Cardiac muscle cell (in vitro differentiated cells and primary cell): ENCODE measurements at places on chromosomes 11 and 22. TPM values are rescaled to one million over a fixed set of nuclear protein-coding genes. Genes with fewer than 3 reads are reported as not detected.

The ATG2A gene
- 8.1 and 13.3 TPM in 2 replicates for polyA plus RNA-seq

The SMPD1 gene
- 29.2 and 43.8 TPM in 2 replicates for polyA plus RNA-seq

DNA sequence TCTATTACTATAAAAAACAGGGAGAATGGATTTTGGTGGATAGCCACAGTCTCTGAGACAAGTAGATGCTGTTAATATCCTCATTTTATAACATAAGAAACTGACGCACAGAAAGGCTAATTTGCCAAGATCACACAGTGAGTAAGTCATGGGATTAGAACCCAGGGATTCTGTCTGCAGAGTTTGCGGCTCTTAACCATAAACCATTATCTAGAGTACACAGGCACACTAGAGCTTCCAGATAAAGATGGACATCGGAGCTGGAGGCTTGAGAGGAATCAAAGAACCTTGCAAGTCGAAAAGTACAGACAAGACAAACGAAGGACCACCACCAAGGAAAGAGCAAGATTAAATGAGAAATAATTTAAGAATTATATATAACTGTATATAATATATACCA, 11.3 kb downstream of the LGALS12 start:
- no peaks in the 10 kb centered on the region for H3K4me1 ChIP-seq
- DNase-seq, result no peak
- H3K27me3 ChIP-seq, result no peaks in the 10 kb centered on the region
- no peak overlapping the region for H3K27ac ChIP-seq
- H3K36me3 ChIP-seq, result no peaks in the 10 kb centered on the region

The MMP27 gene
- polyA plus RNA-seq, result not detected in 2 replicates

The VPREB1 gene
- not detected in 2 replicates for polyA plus RNA-seq

DNA sequence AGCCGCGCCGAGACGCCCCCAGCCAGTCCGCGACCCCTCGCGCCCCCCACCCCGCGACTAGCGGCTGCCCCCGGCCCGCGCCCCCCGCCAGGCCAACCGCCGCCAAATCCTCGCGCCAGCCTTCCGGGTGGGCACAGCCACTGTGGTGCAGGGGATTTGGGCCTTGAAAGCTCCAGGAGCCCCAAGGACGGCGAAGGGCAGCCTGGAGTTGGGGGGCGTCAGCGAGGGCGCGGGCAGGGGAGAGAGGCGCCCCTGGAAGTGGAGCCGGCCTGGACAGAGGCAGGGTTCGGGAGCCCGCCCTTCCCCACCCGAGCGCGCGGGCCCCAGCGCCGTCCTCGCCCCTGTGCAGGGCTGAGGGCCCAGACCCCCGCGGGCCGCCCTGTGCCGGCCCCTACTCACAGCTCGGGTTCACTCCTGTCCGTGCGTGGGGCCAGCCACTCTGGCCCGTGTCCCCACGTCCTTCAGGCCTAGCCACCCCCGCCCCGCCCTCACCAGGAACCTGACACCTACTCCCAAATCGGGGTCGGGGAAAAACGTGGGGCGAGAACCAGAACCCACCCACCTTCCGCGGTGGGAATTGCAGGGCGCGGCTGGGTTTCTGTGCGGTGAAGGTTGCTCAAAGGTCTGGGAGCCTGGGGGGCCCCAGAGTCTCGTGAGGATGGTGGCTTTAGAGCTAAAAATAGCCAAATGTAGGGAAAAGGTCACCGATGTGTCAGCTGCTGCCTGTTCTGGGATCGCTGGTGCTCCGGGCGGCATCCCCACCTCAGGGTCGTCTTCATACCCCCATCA, at the start of gene CPT1B:
CPT1B (minus strand) TSS at position 441 of the 789 bp plus-strand sequence. CDS start 512 bp downstream, outside the sequence.
- H3K27ac ChIP-seq, result peak within 1 kb of the TSS; percentile 93
- no peaks in the 10 kb centered on the region for H3K27me3 ChIP-seq
- peak; percentile 42 for DNase-seq
- peaks cover 21% of the 10 kb centered on the region for H3K4me1 ChIP-seq

DNA sequence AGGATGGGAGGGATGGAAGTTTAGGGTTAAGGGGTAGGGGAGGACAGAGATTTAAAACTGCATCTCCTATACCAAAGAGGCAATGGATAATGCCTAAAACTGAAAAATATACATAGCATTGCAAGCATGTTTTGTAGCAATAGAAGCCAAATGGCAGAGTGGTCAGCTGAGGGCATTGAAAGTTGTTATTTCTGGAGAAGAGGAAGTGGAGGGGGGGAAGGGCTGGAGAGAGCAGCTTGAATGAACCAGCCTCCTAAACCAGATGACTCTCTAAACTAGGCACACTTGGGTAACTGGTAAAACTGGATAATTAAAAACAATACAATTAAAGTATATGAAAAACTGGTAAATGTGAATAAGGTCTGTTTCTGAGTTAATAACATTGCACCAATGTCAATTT, 70.3 kb upstream of the TP53I11 start:
- no peak for DNase-seq
- H3K4me3 ChIP-seq, result no peak overlapping the region
- H3K36me3 ChIP-seq, result no peaks in the 10 kb centered on the region
- H3K4me1 ChIP-seq, result peaks cover 20% of the 10 kb centered on the region

GRCh38 chr11:113168354-113169342, 145.7 kb upstream of the TTC12 start:
- no peaks in the 10 kb centered on the region for H3K36me3 ChIP-seq
- no peak overlapping the region for H3K27ac ChIP-seq
- H3K4me3 ChIP-seq, result no peak overlapping the region
- H3K27me3 ChIP-seq, result no peaks in the 10 kb centered on the region
- no peaks in the 10 kb centered on the region for H3K4me1 ChIP-seq
- no peak for DNase-seq

- no peaks in the 10 kb centered on the region for H3K36me3 ChIP-seq
- no peak for DNase-seq
- no peak overlapping the region for H3K27ac ChIP-seq
- no peaks in the 10 kb centered on the region for H3K27me3 ChIP-seq
- no peak overlapping the region for H3K4me3 ChIP-seq
These were observed 128.2 kb downstream of the ZNF280B start for GRCh38 chr22:22380098-22381030.

The OR4A16 gene
- not detected in 2 replicates for polyA plus RNA-seq

GRCh38 chr11:120186774-120187591, 23.8 kb upstream of the OAF start:
- peaks cover 6% of the 10 kb centered on the region for H3K27me3 ChIP-seq
- H3K36me3 ChIP-seq, result no peaks in the 10 kb centered on the region
- no peak for DNase-seq

DNA sequence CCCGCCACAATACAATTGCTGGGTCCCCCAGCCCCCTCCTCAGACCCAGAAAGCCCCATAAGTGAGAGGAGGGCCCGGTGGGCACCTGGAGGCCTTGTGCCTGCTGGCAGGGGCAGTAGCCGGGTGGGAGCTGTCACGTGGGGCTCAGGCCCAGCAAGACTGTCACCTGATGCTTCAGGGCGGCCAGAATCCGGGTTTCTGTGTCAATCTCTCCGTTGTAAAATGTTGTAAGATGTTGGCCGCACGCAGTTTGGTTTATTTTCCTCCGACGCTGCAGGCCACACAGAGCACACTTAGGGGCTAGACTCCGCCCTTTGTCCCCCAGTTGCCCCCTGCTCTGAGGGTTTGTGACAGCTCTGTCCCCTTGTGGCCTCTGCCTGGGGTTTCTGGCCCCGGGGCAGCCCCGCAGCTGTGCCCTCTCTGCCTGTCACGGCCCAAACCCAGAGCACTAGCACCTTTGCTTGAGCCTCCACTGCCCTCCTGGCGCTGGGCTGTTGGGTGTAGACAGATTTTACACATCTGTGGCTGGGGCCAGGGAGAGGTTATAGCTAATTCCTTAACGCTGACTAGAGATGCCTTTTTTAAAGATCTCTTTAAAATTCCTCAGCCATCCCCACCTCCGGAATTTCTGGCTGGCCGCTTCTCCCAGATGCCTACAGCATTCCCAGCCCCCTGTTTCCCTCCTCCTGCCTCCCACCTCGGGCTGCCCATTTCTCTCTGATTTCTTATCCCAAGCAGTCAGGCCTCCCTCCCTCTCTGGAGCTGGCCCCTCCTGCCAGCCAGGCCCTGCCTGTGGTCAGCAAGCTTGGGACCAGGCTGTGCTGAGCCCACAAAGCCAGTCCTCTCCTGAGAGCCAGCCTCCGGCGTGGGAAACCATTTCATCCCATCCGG, 3.2 kb upstream of the PRR5 start:
- no peak overlapping the region for H3K4me3 ChIP-seq
- peak overlapping the region; percentile 83 for H3K27ac ChIP-seq
- peak; percentile 57 for DNase-seq

DNA sequence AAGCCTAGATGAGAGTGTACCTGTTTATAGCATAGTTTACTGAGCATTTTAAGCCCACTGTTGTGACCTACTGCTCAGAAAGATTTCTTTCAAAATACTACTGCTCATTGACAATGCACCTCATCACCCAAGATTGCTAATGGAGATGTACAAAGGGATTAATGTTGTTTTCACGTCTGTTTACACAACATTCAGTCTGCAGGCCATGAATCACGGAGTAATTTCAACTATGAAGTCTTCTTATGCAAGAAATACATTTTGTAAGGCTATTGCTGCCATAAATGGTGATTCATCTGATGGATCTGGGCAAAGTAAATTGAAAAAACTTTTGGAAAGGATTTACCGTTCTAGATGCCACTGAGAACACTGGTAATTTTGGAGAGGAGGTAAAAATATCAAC, 112.9 kb downstream of the KIF18A start:
- H3K27me3 ChIP-seq, result no peaks in the 10 kb centered on the region
- no peak for DNase-seq
- H3K4me1 ChIP-seq, result no peaks in the 10 kb centered on the region
- no peak overlapping the region for H3K27ac ChIP-seq
- H3K36me3 ChIP-seq, result no peaks in the 10 kb centered on the region
- H3K4me3 ChIP-seq, result no peak overlapping the region

The LMNTD2 gene
- polyA plus RNA-seq, result 18.4 and 18.8 TPM in 2 replicates

- no peak overlapping the region for H3K27ac ChIP-seq
- no peak for DNase-seq
- H3K27me3 ChIP-seq, result peaks cover 69% of the 10 kb centered on the region
- no peaks in the 10 kb centered on the region for H3K36me3 ChIP-seq
- no peak overlapping the region for H3K4me3 ChIP-seq
These were observed 3.1 kb downstream of the SHANK2 start for GRCh38 chr11:71249301-71249700.

DNA sequence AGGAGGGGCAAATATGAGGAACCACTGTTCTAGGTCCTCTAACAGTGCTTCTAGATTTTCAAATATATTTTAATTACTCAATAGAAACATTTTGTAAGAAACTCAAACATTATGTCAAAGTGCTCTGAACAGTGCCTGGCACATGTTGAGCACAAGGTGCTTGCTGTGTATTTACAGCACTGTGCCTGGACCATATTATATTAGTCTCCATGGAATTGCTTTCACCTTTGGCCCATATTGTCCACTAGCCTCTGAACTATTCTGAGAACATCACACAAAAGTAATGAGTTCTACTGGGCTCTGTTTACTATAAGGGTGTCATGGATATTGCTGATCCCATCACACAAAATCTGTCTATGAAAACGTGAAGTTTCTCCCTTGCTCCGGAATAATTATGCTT, 76.7 kb downstream of the PPFIBP2 start:
- H3K4me1 ChIP-seq, result no peaks in the 10 kb centered on the region
- no peak overlapping the region for H3K4me3 ChIP-seq
- no peak for DNase-seq
- H3K36me3 ChIP-seq, result no peaks in the 10 kb centered on the region
- H3K27me3 ChIP-seq, result no peaks in the 10 kb centered on the region
